ENCODE measurements at places on chromosomes 5 and 9.

GRCh38 chr5:114327987-114328386, 33.9 kb upstream of the KCNN2 start:
- no peak for DNase-seq

DNA sequence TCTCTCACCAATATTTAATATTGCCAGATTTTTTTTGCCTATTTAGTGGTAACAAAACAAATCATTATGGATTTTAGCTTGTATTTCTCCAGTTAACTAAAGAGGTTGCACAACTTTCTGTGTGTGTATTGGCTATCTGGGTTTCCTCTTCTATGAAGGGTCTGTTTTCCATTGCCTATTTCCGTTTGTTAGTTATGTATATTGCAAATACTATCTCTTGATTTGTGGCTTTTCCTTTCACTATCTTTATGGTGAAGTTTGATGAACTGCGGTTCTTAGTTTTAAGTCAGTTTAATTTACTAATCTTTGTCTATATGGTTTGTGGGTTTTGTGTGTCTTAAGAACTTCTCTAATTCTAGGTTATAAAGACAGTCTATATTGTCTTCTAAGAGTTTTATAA, 136.3 kb downstream of the CEP120 start:
- DNase-seq = no peak

DNA sequence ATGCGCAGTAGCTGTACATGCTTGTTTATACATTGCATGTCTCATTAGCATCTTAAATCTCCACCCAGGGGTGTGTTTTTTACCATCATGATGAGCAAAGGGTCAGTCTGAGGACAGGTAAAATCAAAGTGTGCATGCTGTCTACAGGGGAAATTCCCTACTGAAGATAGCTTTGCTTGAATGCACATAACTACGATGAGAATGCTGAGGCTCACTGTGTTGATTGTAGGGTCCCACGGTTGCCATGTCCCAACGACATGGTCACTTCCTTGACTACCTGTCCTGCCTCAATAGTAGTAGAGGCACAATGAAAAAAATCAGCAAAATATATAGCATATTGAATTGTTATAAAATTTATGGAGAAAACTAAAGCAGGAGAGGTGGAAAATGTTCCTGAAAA, 95.6 kb upstream of the TUSC1 start:
- no peak for DNase-seq

DNA sequence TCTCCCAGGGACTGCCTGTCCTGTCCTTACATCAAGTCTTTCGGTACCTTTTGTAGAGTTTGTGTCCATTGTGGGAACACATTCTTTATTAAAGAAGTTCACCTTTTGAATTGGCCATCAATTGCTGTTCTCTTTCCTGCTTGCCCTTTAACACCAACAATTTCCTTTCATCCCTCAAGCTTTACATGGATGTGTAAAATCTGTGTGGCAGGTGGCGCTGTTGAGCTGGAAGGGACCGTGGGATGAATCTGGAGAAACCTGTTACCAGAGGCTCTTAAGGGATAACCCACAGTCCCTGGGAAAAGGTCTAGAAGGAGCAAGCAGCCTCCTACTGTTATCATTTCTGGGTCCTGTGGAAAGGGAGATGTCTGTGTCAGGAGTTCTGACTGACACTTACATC, 7.9 kb upstream of the ZFP62 start:
- peak; percentile 87 for DNase-seq

- DNase-seq = no peak
Observed at GRCh38 chr5:5508391-5508790, 85.9 kb downstream of the ICE1 start.

DNA sequence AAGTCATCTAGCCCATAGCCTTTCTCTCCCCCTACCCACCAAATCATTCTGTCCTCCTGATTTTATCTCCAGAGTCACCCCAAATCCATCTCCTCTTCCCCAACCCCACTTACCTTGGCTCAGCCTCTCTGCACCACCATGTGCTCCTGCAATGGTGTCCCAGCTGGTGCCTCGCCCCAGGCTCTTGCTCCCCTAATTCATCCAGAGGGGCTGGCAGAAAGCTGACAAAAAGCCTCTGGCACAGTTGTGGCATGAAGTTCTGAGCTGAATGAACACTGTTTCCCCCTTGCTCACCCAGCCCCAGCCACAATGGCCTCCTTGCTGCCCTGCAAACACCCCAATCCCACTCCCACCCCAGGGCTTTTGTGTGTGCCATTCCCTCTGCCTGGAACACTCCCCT, 10.2 kb downstream of the RETREG1 start:
- no peak for DNase-seq

- no peak for DNase-seq
Observed at GRCh38 chr9:4320021-4320420, 20.2 kb upstream of the GLIS3 start.

All from ELF-1 (cell line).